ENCODE measurements at places on chromosomes 6 and 20. TPM values are rescaled to one million over a fixed set of nuclear protein-coding genes. Genes with fewer than 3 reads are reported as not detected.
A peak's percentile ranks its signal among the peaks of the same experiment; 100 is the strongest.

- H3K27me3 ChIP-seq = no peaks in the 10 kb centered on the region
- no peak overlapping the region for H3K27ac ChIP-seq
- no peak overlapping the region for H3K4me3 ChIP-seq
- no peaks in the 10 kb centered on the region for H3K4me1 ChIP-seq
- no peaks in the 10 kb centered on the region for H3K36me3 ChIP-seq
- DNase-seq = peak; percentile 36
Observed at GRCh38 chr20:23782366-23782983, 31.7 kb upstream of the CST1 start.

DNA sequence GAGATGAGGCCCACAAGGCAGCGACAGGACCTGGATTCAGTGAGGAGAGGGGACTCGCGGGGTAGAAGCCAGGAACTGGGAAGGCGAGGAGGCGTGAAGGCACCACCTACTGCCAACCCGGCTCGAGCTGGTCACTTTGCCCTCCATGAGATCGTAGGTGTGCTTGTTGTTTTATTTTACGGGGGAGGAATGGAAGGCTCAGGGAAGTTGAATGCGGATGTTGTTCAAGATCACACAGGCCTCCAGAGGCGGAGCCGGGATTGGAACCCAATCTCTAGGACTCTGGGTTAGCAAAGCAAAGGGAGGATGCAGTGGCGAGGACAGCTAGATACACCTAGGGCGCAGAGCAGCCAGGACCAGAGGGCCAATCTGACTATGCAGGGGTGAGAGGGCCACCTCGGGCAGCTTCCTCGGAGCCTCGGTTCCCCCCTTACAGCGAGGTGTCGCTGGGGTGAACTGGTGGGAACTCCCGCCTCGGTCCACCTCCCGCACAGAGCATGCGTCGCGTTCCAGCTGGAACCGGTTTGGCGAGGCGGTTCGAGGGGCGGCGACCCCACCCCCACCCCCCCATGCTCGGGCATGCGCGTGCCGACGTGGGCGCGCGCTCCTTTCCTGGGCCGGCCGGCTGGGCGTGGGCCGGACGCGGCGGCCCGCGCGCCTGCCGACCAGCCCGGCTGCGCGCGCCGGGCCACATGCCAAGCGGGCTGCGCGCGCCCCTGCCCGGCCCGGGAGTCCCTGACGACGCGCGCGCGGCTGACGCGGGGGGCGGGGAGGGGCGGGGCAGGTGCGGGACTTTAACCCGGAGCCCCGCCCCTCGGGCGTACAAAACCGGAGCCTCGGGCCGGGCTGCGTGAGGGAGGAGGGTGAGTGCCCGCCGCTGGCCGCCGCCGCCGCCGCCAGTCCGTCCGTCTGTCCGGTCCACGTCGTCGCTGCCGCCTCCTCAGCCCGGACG is 80.4 kb upstream of the MYL9 start:
- H3K27ac ChIP-seq = peak overlapping the region; percentile 27
- no peaks in the 10 kb centered on the region for H3K27me3 ChIP-seq

GRCh38 chr6:160391419-160392116 is 43.4 kb downstream of the SLC22A3 start:
- DNase-seq = peak; percentile 78
- H3K4me3 ChIP-seq = peak overlapping the region; percentile 14
- H3K27me3 ChIP-seq = no peaks in the 10 kb centered on the region
- H3K36me3 ChIP-seq = no peaks in the 10 kb centered on the region
- H3K4me1 ChIP-seq = peaks cover 36% of the 10 kb centered on the region

DNA sequence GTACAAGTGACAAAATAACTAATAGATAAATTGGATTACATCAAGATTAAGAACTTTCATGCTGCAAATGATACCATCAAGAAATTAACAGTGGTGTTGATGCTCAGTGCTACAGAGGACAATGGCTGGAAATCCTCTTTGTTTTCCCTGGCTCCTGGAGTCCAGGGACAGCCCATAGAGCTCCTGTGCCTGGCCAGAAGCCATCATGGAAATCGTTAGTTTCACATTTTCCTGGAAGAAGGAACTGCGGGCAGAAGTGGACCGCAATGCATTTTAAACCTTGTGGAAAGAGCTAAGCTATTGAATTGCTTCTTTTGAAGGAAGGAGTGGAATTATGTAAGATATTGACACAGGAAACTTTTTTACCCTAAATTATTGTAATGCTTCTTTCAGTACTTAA is 276.0 kb downstream of the GJA1 start:
- no peak overlapping the region for H3K27ac ChIP-seq
- H3K27me3 ChIP-seq = no peaks in the 10 kb centered on the region
- no peaks in the 10 kb centered on the region for H3K4me1 ChIP-seq
- H3K36me3 ChIP-seq = no peaks in the 10 kb centered on the region
- DNase-seq = no peak

GRCh38 chr6:169371344-169372127 is 117.9 kb upstream of the THBS2 start:
- no peak overlapping the region for H3K4me3 ChIP-seq
- H3K27me3 ChIP-seq = peaks cover 55% of the 10 kb centered on the region
- no peaks in the 10 kb centered on the region for H3K4me1 ChIP-seq
- H3K27ac ChIP-seq = no peak overlapping the region

The MYT1 gene
- 0.18 TPM for total RNA-seq

The JPH2 gene
- 41.1 TPM for total RNA-seq

The GLP1R gene
- not detected for total RNA-seq
